ENCODE measurements at places on chromosomes 4 and X. TPM values are rescaled to one million over a fixed set of nuclear protein-coding genes. Genes with fewer than 3 reads are reported as not detected.

Gene XPNPEP2
- total RNA-seq = 1.6 TPM

Gene PWWP3B
- total RNA-seq = 83.6 TPM

Gene PGAM4
- not detected for total RNA-seq

GRCh38 chrX:97936296-97936695 is 1052.6 kb downstream of the RPA4 start:
- DNase-seq = no peak
- no peak overlapping the region for H3K4me3 ChIP-seq
- H3K4me1 ChIP-seq = no peaks in the 10 kb centered on the region
- no peaks in the 10 kb centered on the region for H3K27me3 ChIP-seq

- H3K27ac ChIP-seq = no peak overlapping the region
- H3K4me1 ChIP-seq = no peaks in the 10 kb centered on the region
- no peak overlapping the region for H3K4me3 ChIP-seq
- DNase-seq = no peak
- no peaks in the 10 kb centered on the region for H3K36me3 ChIP-seq
These were observed 27.9 kb upstream of the BBS7 start for GRCh38 chr4:121898150-121898549.

All from ovary (tissue), 10 donors.